ENCODE measurements at places on chromosomes 7 and 10. TPM values are rescaled to one million over a fixed set of nuclear protein-coding genes. Genes with fewer than 3 reads are reported as not detected.

Gene PDE6C
- not detected for total RNA-seq

Gene PIP
- not detected for total RNA-seq

Gene GIGYF1
- total RNA-seq = 22.5 TPM

Gene RPEL1
- not detected for total RNA-seq

DNA sequence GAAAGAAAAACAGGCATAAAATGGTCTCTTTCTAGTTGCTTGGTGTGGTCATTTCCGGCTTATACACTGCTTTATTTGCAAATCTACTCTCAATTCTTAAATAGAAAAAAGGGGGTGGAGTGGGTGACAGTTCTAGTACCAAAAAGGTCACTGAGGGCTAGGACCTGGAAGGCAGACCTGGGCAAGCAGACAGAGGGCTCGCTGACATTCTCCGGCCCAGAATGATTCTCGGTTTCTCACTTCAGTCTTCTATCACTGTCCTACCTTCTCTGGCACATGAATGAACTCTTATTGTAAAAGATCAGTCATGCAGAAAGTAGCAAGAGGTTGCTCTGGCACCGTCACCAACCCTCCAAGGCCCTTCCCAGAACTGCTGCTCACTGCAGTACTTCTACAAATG, 54.0 kb downstream of the MALSU1 start:
- DNase-seq = no peak
- no peak overlapping the region for H3K27ac ChIP-seq
- peaks cover 10% of the 10 kb centered on the region for H3K4me1 ChIP-seq
- H3K4me3 ChIP-seq = no peak overlapping the region

- H3K36me3 ChIP-seq = no peaks in the 10 kb centered on the region
- H3K4me1 ChIP-seq = peaks cover 24% of the 10 kb centered on the region
- no peaks in the 10 kb centered on the region for H3K27me3 ChIP-seq
- no peak overlapping the region for H3K27ac ChIP-seq
- no peak overlapping the region for H3K4me3 ChIP-seq
- DNase-seq = no peak
Observed at GRCh38 chr10:310976-311639, 175.9 kb downstream of the ZMYND11 start.

DNA sequence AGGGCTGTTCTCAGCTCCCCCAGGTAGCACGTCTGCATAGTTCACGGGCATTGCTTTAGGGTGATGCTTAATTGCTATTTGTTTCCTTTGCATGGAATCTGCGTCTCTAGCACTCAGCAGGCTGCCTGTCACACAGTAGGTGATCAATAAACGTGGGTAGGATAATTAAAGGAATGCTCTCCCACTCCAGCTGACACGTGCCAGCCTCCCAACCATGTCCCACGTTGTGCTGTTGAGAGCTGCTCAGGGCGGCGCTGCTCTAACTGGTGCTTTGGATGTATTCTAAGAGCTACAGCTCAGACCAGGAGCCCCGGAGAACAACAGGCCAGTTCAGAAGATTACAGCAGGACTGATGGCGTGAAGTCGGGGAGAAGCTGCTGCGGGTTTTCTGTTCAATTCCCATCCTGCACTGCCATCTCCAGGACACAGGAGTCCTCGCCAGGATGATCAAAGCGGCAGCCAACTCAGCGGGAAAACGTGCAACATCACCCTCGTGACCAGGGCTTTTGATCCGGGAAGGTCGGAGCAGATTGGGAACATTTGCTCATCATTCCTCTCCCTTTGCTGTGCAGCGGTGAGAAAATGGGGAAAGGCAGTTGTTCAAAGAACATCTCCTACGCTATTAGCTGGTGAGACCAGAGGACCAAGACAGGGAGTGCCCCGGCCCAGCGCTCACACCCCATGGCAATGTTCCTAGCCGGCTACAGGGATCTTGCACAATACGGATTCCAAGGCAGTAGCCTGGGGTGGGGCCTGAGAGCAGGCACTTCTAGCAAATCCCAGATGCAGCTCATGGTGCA, 50.5 kb upstream of the FOXK1 start:
- no peak overlapping the region for H3K4me3 ChIP-seq
- H3K36me3 ChIP-seq = no peaks in the 10 kb centered on the region
- no peak overlapping the region for H3K27ac ChIP-seq
- no peaks in the 10 kb centered on the region for H3K27me3 ChIP-seq

GRCh38 chr7:31462636-31463035, 51.3 kb upstream of the ITPRID1 start:
- no peaks in the 10 kb centered on the region for H3K27me3 ChIP-seq
- no peak overlapping the region for H3K27ac ChIP-seq
- H3K36me3 ChIP-seq = no peaks in the 10 kb centered on the region
- DNase-seq = no peak
- no peaks in the 10 kb centered on the region for H3K4me1 ChIP-seq
- H3K4me3 ChIP-seq = no peak overlapping the region

DNA sequence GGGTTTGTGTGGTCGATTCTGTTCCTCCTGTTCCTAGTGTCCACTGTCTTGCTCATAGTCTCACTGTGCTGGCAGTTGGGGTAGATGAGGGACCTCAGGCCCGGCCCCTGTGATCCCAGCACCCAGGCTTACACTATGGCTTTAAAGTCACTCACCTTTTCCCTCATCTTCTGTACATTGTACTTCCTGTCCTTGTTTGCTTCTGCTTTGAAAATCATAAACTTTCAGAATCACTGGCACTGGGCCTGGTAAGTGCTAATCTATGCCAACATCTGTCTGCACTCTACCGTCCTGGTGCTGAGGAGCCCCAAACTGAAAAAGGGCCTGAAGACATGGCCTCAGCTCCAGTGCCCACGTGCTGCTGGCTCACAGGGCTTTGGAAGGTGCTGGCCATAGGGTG, 5.7 kb upstream of the TAS2R60 start:
- no peaks in the 10 kb centered on the region for H3K36me3 ChIP-seq
- H3K4me1 ChIP-seq = no peaks in the 10 kb centered on the region
- H3K27ac ChIP-seq = no peak overlapping the region
- DNase-seq = no peak

DNA sequence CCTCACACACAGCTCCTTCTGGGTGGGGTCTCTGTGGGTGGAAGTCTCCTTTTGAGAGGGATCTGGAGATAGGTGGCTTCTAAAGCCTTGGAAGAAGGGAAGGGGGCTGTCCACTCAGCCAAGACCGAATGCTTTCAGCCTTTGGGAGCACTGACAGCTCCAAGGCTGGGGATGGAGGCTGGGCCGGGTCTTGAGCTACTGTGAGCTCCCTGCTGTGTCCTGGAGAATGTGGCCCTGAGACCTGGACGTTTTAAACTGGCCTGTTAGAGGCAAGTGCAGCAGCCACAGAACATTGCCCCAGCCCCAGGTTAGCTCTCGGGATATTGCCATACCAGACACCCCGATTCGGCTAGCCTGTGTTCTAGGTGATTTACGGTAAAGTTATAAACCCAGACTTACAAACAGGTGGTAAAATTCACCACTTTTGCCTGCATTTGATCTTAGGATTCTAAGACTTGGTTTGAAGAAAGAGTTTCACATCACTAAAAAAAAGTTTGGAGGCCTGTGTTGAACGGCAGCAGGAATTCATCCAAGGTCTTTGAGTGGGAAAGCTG, 548.5 kb upstream of the FOXK1 start:
- no peak for DNase-seq
- peaks cover 8% of the 10 kb centered on the region for H3K4me1 ChIP-seq
- H3K27ac ChIP-seq = no peak overlapping the region

GRCh38 chr7:82291931-82292330, 151.6 kb downstream of the CACNA2D1 start:
- no peak overlapping the region for H3K27ac ChIP-seq
- H3K27me3 ChIP-seq = no peaks in the 10 kb centered on the region
- no peak overlapping the region for H3K4me3 ChIP-seq
- no peaks in the 10 kb centered on the region for H3K36me3 ChIP-seq
- H3K4me1 ChIP-seq = no peaks in the 10 kb centered on the region
- DNase-seq = no peak

- H3K4me1 ChIP-seq = no peaks in the 10 kb centered on the region
- H3K27ac ChIP-seq = no peak overlapping the region
- DNase-seq = no peak
- no peaks in the 10 kb centered on the region for H3K27me3 ChIP-seq
Observed at GRCh38 chr7:38006559-38006958, 86.1 kb downstream of the EPDR1 start.
